ENCODE measurements at places on chromosomes 6 and 20.
A peak's percentile ranks its signal among the peaks of the same experiment; 100 is the strongest.

- no peak for DNase-seq
Measured at GRCh38 chr20:17849138-17849900, 119.3 kb downstream of the SNX5 start.

DNA sequence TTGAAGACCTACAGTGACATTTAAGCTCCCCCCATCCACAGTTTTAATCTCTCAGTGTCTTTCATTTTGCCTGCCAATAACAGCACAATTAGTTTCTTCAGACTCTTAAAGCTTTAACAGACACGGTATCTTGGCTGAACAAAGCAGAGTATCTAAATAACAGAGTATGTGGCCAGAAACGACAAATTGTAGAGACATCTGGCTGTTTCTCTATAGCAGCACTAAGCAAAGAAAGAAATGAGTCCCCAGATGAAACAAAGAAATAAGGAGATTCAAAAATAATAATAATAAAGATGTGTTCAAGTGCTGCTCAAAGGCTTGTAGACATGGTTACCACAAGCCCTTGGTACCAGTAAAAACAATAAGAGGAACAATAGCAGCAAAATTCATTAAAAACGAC, 97.8 kb upstream of the HDAC2 start:
- no peak for DNase-seq

DNA sequence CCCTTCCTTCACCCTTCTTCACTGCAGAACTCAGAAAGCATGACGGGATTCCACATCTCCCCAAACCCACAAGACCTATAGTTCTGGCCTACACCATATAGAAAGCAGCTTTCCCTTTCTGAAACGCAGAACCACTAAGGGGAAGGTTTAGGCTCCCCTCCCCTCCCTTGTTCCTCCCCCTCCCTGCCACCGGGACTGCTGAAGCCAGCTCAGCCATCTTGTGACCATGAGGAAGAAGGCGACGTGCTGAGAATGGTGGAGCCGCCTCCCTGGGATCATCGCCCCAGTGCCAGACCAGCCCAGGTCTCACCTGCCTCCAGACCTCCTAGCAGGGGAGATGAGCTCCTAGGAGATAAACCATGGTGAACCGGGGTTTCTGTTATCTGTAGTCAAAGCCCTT, 19.6 kb downstream of the SERPINB6 start:
- no peak for DNase-seq

DNA sequence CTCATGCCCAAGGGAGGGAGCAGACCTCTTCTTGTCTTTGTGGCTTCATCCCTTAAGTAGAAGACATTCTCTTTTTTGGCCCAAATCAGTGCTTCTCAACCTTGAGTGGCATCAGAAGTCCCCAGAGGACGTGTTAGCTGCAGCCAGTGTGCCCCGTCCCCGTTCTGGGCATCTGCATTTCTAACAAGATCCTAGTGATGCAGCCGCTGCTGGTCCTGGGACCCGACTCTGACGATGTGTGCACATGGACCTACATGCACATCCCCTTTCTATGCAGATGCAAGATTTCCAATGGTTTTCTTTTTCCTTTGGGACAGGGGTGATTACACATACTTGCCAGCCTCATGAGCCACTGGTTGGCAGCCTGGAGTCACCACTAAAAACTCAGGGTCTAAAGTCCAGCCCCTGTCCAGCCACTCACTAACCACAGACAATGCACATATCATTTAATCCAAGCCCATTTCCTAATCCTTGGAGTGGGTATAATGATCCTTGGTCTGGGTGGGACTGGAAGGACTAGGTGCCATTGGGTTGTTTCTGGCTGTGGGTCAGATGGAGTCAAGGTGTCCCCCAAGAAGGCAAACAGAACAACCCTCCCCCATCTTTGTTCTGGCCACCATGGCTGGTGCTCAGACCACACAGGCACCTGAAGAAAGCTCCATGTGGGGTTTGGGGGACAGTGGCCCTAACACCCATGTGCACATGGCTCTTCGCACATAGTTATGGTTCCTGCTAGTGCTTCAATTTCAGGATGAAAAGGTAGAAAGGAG, 6.4 kb downstream of the ACSS1 start:
- no peak for DNase-seq

GRCh38 chr6:114194362-114195026, 148.3 kb downstream of the HS3ST5 start:
- DNase-seq, result no peak

DNA sequence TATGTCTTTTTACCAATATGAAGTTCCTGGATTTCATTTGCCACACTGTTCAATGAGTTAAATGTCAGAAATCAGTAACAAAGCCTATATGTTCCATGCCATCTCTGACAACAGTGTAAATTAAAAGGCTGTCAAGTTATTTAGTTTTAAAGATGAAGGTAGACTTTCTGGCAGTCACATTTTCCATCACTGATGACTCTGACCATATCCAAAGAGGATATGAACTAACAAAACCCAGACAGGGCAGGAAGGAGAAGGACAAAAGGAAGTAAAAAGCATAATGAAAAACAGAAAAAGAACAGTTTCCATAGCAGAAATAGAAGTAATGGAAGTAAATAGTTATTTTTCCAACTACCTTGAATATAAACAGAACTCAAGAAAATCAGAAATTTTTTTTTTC, 242.3 kb downstream of the UBE3D start:
- DNase-seq, result no peak

GRCh38 chr6:137320271-137320670, 101.1 kb upstream of the IFNGR1 start:
- no peak for DNase-seq

DNA sequence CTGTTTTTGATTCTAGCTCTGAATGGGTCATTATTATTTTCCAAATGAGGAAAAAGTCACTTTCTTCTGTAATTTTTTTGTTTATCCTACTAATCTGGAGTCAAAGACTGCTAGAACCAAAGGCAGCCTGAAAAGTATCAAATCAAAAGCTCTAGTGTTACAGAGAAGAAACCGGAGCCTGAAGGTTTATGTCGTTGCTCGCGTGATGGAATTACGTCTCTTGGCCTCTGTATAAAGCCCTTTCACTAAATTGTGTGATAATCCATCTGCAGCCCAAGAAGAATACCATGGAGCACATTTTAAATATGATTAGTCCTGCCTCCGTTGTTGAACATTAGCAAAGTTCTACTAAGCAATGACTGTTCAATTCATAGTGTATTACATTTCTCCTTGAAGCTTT, 738.6 kb downstream of the C6orf118 start:
- no peak for DNase-seq

DNA sequence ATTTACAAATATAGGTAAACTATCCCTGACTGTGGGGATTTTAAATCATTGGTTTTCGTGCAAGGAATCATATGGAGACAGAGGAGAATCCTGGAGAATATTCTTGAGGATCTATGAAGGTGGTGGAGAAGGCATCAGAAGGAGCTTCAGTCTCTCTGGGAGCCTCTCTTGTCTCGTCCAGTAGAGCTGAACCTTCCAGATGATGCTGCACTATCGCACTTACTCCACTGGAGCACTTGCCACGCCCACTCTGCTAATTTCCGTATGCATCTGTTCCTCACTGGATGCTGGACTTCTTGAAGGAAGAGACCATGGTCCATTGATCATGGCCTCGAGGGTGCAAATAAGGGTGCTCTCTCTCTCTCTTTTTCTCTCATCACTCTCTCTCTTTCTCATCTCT, 36.8 kb downstream of the C6orf118 start:
- DNase-seq, result no peak

GRCh38 chr6:170023620-170024521, 267.0 kb downstream of the DLL1 start:
- no peak for DNase-seq

GRCh38 chr20:2793471-2793870, 7.0 kb downstream of the CPXM1 start:
- DNase-seq, result no peak

DNA sequence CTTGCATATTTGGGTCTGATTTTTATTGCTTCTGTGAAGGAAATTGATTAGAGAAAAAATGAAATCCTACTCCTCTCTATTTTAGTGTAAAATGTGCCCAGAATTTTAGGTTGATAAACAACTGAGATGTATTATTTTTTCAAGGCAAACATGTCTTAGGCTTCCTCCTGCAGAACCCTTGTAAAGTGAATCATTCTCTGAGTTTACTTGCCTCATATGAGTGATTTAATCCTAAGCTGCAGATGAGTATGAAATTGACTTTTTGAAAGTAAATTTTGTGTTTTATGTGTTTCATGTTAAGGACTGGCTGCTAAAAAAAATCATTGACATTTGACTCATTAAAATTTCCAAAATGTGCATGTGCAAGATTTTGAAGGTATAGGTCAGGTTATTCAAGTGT, 138.5 kb upstream of the PHACTR1 start:
- no peak for DNase-seq

DNA sequence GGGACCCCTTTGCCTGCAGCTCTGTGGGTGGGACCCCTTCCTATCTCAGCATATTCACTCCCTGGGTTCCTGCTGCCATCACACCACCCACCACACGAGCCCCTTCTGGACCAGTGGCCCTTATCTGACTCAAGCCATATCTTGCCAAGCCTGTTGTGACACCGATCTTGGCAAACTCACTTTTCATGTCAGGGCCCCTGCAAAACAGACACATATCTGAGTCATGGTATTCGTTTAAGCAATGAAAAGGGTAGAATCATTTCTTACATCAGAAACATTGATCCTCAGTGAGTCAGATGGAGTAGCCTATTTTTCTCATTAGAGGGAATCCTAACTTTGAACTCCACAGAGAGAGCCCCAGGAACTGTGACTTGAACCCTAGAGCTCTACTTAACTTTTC, 10.6 kb downstream of the RAET1E start:
- DNase-seq, result no peak

DNA sequence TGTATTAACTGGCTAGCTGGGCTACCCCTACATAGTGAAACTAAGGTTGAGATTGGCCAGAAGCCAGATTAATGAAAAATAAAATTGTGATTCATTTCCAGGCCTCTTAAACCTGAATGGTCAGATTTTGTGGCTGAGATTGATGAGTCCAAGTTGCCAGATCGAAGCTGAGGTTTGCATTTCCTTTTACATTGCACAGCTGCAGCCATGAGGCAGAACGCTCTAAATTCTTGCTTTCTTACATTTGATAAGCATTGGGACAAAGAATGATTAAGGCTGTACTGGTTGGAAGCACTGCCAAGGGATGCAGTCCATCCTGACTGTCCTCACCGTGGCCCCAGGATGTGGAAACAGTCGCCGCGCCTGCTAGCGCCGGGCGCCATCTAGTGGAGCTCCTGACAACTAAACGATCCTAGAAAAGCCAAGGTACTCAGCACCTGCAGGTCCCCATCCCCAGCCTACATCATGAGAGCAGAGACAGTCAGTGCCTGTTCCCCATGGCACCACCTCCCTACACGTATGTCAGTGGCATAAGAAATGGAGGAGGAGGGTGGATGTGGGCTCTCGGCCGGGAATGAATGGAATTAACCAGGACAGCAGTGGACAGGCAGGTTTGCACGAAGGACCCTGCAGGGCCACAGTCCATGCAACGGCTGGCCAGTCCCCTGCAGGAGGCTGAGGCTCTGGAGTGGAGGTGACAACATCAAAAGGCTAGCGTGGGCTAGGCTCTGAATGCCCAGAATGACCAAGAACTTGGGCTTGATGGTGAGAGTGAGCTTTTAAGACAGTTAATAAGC, 19.0 kb downstream of the PXDC1 start:
- no peak for DNase-seq

GRCh38 chr6:116405138-116405537, 34.4 kb downstream of the DSE start:
- no peak for DNase-seq

DNA sequence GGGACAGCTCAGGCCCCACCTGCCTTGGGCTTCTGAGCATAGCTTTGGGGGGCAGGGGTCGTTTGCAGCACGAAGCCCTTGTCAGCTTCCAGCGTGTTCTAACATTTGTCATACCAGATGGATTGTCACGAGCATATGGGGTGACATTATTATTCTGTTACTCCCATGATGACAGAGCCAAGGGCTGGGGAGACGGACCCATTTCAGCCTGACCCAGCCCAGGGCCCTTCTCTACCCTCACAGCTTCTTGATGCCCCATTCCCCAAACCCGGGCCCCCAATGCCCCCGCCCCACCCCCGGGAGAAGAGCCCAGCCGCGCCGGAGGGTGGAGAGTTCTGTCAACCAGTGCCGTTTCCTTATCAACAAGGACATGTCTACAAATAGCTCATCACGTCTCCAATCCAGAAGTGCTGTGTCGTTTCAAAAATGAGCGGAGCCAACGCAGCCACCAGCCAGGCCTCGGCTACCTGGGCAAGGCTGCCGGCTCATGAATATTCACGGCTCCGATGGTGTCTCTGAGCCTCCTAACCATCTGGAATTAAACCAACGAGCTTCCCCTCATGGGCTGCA, 9.6 kb upstream of the CHRNA4 start:
- no peak for DNase-seq

- DNase-seq, result no peak
Measured at GRCh38 chr20:33846291-33846935, 35.3 kb downstream of the CHMP4B start.

GRCh38 chr6:49555951-49556350, 5.5 kb downstream of the C6orf141 start:
- DNase-seq, result no peak

- DNase-seq, result no peak
Measured at GRCh38 chr6:28965706-28966105, 39.4 kb downstream of the ZNF311 start.

GRCh38 chr20:8505476-8506200, 373.6 kb downstream of the PLCB1 start:
- no peak for DNase-seq

DNA sequence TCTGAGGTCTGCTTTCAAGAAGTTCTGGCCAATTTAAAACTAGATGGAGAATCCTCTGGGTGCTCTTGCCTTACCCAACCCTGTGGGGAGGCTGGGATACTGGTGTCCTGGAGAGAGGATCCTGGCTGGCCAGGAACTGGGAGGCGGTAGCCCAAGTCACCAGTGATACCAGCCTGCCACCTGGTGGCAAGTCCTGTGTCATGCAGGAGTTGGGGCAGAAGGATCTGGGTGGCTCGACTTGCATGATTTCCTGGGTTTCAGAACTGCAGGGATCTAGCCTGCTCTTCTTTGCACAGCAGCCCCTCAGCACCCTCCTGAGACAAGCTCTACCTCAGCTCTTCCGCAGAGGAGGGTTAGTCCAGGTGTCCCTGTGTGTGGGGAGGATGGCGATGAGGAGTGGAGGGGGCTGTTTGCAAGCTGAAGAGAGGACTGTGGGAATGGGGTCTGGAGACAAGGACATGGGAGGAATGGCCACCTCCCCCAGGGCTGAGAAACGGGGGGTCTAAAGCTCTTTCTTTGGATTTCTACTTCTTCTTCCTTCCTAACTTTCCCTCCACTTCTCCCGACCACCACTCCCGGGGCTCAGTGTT, 4.2 kb downstream of the KCNK17 start:
- DNase-seq, result peak; percentile 32

GRCh38 chr20:17710379-17711266, 10.9 kb downstream of the BANF2 start:
- no peak for DNase-seq

DNA sequence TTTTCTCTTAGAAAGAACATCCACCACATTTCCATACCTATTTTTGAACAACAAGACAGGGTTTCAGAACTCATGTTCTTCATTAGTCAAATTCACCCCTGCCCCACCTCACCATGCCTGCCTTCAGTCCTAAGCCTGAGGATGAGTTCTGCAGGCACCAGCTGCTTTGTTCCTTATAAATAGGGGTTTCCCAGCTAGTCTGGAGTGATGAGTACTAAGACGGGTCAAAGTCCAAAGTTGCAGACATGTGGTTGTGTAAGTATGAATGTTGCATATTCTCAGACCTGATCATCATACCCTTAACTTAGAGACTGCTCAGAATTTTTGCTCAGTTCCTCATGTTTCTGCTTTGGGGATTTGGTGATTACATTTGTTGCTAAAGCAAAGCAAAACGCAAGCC, 257.7 kb upstream of the CDYL start:
- no peak for DNase-seq

- DNase-seq, result no peak
Measured at GRCh38 chr6:159169557-159170332, 545 bp downstream of the FNDC1 start.

- no peak for DNase-seq
Measured at GRCh38 chr20:34531608-34532265, 15.5 kb downstream of the DYNLRB1 start.
